ENCODE measurements at places on chromosomes 1 and 21.

DNA sequence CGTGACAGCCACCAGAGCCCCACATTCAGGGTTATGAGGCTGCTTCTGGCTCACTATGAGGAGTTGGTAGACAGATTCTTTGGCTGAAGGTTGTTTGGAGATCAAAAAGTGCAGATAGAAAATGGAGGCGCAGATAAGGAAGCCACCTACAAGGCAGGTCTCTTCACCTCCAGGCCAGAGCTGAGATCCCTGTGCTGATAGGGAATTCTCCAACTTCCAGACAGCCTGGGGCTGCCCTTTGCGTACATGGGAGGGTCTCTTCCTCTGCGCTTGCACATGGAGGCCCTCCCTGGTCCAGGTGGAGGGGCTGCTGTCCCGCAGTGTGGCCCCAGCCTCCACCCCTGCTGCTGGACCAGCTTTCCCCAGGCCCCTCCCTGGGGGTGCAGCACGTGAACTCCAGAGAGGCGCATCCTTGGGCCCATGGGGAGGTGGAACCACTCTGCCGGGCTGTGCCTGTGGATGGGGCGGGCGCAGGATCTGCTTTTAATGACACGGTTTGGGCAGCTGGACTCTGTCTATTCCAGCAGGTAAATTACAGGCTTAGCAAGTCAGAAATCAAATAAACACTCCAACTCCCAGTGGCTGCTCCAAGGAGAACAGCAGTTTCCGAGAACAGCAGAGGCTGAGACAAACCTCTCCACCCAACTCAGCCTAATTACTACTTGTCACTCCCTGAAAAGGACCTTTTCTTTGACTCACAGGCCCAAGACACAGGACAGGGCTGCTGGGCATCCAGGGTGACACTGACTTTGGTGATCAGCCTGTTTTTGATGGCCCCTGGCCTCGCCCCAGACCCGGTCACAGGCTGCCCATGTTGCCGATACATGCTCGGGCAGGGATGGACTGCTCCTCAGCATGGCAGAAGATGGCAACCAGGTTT, 12.4 kb downstream of the OXCT2 start:
- DNase-seq, result no peak

DNA sequence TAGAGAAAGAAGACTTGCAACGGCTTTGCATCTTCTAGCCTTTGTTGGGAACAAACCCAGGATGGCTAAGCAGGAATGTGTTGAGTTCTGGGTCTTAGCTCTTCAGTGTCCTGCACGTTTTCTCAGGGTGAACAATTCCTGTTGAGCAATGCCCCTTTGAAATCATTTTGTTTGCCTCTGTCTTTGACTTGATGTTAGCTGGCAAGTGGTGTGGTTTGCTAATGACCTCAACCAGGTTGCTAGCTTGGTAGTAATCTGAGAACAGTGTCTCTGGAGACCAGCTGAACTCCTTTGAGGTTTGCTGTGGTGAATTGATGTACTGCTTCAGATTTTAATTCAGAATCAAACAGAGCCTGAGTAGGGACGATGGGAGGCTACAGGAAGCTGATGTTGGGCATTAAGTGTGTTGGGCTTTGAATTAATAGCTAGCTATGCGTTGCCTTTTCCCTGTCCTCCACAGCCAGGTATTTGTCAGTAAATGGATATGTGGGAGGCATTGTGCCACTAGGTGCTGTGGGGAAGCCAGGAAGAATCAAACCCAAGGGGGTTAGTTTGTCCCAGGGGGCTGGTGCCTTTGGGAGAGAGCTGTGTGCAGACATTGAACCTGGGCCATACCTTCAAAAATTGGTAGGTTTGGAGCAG, 23.3 kb upstream of the SRSF10 start:
- no peak for DNase-seq

- no peak for DNase-seq
Measured at GRCh38 chr1:162007466-162007865, 16.2 kb downstream of the OLFML2B start.

- DNase-seq, result no peak
Measured at GRCh38 chr1:170340308-170340707, 191.7 kb upstream of the GORAB start.

DNA sequence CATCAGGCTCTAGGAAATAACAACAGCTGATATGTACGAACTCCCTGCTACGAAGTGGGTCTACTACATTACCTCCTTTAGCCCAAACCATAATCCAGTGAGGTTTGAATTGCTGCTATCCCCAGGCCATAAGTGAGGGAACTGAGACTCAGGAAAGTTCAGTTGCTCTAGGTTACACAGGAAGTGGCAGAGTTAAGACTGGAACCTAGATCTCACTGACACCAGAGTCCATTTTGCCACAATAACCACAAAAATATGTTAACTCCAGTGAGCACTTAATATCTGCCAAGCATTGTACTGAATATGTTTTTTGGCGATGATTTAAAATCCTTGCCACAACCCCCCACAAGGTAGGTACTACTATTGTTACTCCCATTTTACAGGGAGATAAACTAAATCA, 8.9 kb upstream of the TADA1 start:
- DNase-seq, result no peak

GRCh38 chr1:100394285-100394684, 42.0 kb downstream of the CDC14A start:
- no peak for DNase-seq

GRCh38 chr1:78687914-78688313, 38.3 kb downstream of the IFI44 start:
- no peak for DNase-seq

- no peak for DNase-seq
Measured at GRCh38 chr1:165826565-165827267, 698 bp upstream of the UCK2 start.

DNA sequence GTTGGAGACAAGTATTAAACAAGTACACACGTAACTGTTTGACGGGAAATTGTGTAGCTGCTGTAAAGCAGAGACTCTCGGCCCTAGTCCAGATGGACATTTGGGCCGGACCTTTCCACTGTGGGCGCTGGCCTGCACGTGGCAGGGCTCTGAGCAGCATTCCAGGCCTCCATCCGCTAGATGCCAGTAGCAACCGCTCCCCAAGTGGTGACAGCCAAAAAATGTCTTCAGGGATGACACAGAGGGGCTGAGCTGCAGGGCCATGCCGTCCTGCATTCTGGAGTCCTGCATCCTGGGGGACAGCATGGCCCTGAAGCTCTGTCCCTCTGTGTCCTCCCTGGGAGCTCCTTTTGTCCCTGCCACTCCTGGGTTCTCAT, 24.8 kb downstream of the A3GALT2 start:
- DNase-seq, result no peak

DNA sequence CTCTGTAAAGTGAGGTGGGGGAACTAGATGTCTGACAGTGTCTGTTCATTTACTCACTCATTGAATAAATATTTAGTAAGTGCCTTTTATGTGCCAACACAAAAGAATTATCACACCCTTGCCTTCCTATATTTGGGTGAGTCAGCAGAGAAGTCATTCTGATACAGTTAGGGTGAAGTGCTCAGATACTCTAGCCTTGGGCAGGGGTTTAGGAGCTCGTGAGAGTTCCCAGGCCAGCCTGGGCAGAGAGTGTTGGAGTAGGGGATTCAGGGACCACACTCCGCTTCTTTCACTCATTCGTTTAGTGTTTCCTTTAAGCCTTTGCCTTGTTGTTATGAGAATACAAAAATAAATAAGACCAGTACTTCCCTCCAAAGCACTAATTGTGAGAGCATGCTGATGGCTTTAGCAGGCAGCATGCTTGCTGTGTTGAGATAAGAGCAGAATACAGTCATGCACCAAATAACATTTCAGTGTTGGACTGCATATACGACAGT, 83.9 kb downstream of the DYRK1A start:
- no peak for DNase-seq

- no peak for DNase-seq
Measured at GRCh38 chr1:157004806-157005205, 40.7 kb downstream of the ARHGEF11 start.

GRCh38 chr1:36088265-36088576, 471 bp upstream of the ADPRS start:
- DNase-seq, result no peak

DNA sequence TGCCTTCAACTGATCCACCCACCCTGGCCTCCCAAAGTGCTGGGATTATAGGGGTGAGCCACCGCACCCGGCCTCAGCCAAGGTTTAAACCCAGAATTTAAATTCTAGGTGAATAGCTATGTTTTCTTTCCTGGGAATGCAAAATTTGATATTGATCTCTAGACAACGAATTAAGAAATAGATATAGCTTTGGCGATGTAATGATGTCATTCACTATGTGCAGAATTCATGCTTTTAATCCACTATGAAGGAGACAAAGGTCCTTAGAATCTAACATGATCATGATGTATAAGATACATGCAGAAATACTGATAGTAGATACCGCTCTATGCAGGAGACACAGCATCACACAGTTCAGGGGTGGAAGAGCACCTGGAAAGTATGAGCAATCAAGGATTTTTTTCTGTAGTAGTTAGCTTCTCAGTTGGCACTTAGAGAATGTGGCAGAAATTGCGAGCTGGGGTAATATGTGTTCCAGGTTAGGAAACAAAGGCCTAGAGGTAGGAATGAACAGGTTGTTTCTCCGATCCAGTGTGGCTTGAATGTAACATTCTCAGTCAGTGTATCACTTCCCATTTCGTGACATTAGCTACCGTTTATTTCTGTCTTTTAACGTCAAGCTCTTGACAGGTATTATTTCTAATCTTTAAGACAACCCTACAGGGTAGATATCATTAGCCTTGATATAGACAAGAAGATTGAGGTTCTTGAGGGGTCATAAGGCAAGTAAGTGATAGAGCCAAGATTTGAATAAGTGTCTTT, 3.0 kb upstream of the CEP350 start:
- DNase-seq, result no peak

- no peak for DNase-seq
Measured at GRCh38 chr1:206116191-206116872, 856 bp downstream of the AVPR1B start.

GRCh38 chr1:46812996-46813857, 14.4 kb downstream of the CYP4B1 start:
- no peak for DNase-seq
